ENCODE measurements at places on chromosomes 13 and 19. TPM values are rescaled to one million over a fixed set of nuclear protein-coding genes. Genes with fewer than 3 reads are reported as not detected.
A peak's percentile ranks its signal among the peaks of the same experiment; 100 is the strongest.

Gene PLPP2
- 224 TPM for total RNA-seq

Gene RDH8
- not detected for total RNA-seq

DNA sequence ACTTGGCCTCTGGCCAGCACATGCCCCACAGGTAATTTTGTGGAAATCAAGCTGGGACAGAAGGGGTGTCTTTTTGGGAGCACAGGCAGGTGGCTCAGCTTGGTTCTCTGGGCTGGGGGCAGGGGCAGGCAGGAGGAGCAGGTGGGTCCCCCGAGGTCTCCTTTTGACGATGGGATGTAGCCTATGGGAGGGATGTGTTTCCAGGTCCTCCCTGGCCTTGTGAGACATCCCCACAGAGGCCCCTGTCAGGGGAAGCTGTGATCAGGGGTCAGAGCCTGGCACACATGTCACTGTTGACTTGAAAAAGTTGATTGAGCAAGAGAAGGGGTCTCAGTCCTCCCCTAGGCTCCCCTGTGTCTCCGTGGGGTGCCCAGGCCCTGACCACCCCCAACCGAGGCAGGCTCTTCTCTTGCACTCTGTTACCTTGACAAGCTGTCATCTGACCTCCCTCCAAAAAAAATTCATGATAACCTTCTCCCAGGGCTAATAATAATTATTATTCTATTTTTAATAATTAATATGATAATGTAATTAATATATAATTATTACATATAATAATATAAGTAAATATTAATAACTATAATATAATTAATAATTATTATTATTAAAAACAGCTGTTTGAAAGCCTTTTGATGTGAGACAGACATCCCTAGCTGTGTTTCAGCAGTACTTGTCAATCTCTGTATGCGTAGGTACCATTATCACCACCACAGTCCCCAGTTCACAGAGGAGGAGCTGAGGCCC, 116.2 kb downstream of the ZDHHC20 start:
- DNase-seq, result no peak

DNA sequence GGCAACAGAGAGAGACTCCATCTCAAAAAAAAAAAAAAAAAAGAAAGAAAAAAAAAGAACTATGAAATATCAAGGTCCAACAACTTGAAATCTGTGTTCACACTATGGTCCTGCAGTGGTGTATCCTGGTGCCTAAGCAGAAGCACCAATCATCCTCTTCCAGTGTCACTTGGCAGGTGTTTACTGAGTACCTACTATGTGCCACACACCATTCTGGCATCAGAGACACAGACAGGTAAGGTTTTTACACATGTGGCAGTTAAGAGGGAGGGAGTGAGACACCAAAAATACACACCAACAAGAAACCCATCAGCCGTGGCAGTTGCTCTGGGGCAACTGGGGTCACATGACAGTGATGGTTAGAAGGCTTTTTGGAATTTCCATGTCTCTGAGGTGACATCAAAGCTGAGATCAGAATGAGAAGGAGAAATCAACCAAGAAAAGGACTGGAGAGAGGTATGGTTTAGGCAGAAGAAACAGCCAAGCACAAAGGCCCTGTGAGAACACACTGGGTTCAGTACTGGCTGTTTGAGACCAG, 17.6 kb downstream of the PBX4 start:
- no peak for DNase-seq

GRCh38 chr13:112996671-112997091, 27.7 kb downstream of the MCF2L start:
- DNase-seq, result no peak

- peak; percentile 30 for DNase-seq
Measured at GRCh38 chr13:107450931-107451330, 764.4 kb downstream of the LIG4 start.

DNA sequence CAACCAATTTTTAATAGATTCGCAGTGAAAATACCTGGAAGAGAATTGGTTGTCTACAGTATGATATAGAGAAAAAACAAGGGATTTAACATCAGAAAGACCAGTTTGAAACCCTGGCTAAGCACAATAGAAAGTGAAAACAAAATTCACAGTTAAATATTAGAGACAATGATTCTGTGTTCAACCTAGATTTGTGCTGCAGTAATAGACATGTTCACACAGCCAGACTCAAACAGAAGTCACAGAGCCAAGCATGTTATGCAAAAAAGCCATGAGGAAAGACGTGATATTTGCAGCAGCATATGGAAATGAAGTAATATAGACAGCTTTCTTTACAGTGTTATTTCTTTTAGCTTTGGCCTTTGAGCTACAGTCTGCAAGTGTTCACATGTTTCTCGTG, 48.1 kb downstream of the SCEL start:
- DNase-seq, result no peak

GRCh38 chr19:48967346-48968178, 2.5 kb downstream of the FTL start:
- peak; percentile 61 for DNase-seq

Measured in mucosa of gallbladder (tissue), 1 donor.